ENCODE measurements at places on chromosomes 7 and 10.

DNA sequence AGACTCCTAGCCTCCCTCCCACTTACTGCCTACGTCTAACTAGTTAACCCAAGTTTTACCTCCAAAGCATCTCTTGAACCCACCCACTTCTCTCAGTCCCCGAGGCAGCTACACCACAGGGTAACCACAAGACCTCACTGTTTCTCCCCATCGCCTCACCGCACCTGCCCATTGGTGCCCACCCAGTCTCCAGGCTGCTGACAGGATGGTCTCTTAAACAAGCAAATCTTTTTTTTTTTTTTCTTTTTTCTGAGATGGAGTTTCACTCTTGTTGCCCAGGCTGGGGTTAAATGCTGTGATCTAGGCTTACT is 47.0 kb downstream of the DENND2A start:
- no peak for DNase-seq

GRCh38 chr7:112828696-112829095 is 38.5 kb upstream of the TMEM168 start:
- DNase-seq = no peak

DNA sequence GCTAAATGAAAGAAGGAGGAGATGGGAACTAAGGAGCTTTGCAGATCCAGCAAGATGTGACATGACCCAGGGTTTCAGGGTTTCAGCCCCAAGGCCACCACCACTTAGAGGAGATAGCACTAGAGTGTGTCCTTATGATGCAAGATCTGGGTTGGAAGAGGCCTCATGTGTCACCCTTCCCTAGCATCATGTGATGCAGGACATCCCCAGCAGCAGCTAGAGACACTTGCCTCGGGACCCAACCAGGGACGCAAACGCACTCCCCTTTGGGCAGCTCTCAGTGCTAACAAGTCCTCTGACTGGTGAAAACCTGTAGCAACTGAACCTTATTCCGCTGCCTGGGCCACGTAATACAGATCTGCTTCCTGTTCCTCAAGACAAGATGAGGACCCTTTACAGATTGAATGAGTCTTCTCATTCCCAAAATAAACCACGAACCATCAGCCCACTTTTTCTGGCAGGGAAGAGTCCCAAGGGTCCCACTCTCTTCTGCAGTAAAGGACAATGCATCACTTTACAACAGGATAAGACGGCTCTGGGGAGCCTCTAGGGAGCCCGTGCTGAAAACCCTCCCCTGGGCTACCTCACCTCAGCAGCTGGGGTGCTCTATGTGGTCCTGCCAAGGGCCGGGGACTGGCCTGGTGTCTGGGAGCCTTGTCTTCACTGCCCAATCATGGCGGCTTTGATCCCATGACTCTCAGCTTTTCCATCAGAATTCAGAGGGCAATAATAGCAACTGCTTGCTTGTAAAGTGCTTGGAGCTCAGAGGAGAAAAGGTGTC is 44.8 kb upstream of the GDF10 start:
- DNase-seq = no peak

GRCh38 chr10:52870562-52870961 is 98.0 kb upstream of the MBL2 start:
- no peak for DNase-seq

DNA sequence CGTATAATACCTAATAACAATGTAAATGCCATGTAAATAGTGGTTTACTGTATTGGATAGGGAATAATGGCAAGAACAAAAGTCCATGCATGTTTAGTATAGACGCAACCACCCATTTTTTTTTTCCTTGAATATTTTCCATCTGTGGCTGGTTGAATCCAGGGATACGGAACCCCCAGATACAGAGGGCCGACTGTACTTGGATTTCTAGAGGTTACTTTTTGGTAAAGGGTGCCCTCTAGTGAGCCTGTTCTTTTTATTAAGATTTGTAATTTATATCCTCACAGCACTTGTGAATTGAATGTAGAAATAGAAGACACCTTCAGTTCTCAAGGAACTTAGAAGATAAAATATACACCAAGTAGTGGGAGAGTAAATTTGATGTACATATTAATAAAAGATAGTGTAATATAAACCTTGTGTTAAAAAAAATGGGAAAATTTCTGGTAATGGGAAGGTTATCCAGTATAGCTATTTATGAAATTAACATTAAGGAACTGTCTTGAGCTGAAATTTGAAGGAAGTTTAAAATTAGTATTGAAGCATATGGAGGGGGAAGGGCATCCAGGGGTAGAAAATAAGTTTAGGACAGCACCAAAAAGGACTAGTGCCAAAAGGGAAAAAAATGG is 32.0 kb downstream of the EXOC6 start:
- DNase-seq = peak; percentile 60

DNA sequence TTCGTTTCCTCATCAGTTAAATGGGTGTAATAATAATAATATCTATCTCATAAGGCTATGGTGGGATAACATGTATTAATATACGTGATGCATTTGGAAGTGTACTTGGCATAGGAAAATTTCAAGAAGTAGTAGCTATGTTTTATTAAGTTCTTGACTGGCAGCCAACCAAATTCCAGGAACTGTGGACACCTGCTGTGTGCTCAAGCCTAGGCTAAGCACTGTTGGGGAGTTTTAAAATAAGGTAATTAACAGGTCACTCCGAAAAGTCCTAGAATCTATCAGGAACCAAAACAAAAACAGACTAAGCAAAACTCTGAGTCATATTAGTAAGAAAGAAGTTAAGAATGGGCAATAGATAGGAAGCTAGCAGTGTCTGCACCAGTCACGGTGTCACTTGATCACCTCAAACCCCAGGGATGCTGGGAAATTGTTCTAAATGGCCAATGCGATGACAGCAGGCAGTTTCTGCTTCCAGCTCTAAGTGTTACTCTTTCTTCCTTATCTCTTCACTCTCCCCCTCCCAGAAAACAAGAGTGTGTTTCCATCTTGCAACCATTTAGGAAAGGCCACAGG is 92.0 kb upstream of the GDF10 start:
- no peak for DNase-seq

- DNase-seq = no peak
These were observed 353.4 kb downstream of the FGFR2 start for GRCh38 chr10:121244818-121245217.
